Esophagus squamous epithelium (tissue), 5 donors: ENCODE measurements at places on chromosomes 12 and 14.

GRCh38 chr14:99237288-99237687, 34.7 kb downstream of the BCL11B start:
- DNase-seq = no peak

DNA sequence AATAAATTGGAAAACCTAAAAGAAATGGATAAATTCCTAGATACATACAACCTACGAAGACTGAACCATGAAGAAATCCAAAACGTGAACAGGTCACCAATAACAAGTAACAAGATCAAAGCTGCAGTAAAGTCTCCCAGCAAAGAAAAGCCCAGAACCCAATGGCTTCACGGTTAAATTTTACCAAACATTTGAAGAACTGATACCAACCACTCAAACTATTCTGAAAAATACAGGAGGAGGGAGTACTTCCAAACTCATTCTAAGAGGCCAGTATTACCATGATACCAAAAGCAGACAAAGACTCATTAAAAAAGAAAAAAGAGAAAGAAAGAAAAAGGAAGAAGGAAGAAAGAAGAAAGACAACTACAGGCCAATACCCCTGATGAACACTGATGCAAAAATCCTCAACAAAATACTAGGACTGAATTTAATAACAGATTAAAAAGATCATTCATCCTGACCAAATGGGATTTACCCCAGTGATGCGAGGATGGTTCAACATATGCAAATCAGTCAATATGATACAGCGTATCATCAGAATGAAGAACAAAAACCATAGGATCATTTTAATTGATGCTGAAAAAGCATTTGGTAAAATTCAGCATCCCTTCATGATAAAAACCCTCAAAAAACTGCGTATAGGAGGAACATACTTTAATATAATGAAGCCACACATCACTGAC, 26.9 kb upstream of the CCDC88C start:
- no peak for DNase-seq

GRCh38 chr12:124309231-124309630, 14.3 kb downstream of the RFLNA start:
- no peak for DNase-seq

- no peak for DNase-seq
Measured at GRCh38 chr12:52032446-52032803, 18.8 kb upstream of the NR4A1 start.

GRCh38 chr12:33245434-33245833, 194.2 kb downstream of the SYT10 start:
- DNase-seq = no peak

DNA sequence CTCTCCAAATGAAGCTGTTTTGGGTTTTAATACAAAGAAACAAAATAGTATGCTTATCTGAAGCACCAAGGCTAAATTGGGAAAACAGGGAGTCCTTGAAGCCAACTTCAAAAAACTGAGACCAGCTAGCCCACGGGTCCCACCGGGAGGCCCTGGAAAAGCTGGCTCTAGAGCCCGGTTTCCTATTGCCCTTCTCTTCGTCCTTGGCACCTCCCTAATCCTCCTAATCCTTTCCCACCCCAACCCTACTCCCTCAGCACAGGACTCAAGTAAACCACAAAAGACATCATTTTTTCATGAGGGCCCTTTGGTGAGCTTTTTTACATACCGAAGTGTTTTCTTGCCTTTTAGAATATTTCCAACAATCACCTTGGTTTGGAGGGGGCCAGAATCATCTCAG, 11.3 kb downstream of the LRRC74A start:
- DNase-seq = no peak

DNA sequence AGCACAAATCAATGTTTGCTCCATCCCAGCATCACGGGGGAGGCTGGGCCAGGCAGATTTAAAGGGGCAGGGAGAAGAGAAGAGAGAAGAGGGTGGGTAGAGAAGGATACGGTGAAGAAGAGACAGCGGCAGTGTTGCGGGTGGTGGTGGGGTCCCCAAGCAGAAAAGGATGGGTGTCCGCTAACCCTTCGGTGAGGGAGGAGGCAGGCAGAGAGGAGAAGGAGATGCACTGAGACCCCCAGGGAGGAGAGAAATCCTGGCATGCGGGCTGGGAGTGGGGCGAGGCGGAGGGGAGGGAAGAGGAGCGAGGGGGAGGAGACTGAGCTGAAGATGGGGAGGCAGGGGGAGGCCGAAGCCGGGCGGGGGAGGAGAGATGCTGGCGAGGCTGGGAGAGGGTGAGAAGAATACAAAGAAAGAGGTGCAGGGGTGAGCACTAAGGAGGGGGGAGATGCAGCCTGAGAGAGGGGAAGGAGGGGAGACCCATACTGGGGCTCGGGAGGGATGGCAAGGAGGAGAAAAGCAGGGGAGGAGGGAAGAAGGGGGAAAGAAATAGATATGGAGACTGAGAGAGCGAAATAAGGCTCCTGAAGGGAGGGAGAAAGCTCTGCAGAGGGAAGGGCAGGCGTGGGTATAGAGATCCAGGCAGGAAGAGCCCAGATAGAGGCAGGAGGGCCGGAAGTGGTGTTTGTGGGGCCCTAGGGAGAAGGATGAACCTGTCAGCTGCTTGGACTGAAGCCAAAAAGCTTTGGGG, at the start of gene JPH4:
Gene JPH4, minus strand, starts transcription at position 231 of the 751 bp plus-strand sequence. CDS start 1,337 bp downstream, outside the sequence.
- DNase-seq = no peak

- DNase-seq = no peak
Measured at GRCh38 chr12:78128211-78128610, 297.5 kb downstream of the NAV3 start.

- no peak for DNase-seq
Measured at GRCh38 chr14:101233021-101233366, 328.3 kb upstream of the DIO3 start.

DNA sequence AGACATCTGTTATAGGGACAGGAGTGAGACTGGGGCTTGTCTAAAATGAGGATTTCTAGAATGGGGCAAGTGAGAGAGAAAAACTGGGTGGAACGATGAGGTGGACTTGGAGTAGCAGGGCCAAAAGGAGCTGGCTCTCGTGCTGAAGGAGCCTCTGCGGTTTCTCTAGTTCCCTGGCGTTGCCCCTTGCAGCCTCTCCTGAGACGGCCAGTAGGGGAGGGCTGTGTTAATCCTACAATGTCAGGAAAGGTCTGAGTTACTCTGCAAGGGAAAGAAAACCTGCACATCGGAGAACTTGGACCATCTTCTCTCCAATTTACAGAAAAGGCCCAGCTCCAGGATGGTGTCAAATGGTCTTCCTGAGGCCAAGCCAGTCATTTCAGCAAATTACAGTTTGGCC, 963.8 kb upstream of the FLRT2 start:
- DNase-seq = no peak

- no peak for DNase-seq
Measured at GRCh38 chr14:47065326-47065725, 413.7 kb upstream of the RPL10L start.

- DNase-seq = no peak
Measured at GRCh38 chr12:108811411-108812180, 45.8 kb downstream of the SSH1 start.

GRCh38 chr14:75167325-75167724, 9.1 kb downstream of the TMED10 start:
- DNase-seq = no peak

DNA sequence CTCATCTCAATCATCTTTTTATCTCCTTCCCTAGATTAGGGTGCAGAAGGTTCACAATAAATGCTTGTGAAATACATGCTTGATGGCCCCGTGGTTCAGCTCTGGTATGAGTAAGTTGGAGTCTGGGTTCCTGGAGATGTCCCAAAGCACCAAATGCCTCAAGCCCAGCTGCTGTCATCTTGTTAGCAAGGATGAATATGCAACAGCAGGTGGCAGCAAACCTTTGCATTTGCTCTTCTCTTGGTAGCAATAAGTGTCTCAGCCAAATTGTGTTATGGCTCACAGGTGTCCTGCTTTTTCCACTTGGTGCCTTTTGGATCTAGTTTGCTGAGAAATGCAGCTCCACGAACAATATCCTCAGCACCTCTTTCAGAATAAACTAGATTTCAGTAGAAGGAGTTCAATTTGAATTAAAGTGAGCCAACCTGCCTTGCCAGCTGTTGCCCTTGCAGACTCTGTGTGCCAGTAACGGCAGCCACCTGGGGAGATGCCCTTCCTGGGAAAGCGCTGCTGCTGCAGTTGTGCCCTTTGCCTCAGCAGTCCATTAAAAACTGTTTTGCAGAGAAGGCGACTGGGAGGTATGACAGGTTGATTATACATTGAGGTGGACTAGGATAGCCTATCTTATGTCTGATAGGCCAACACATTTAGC, 417.3 kb downstream of the SNAPC1 start:
- DNase-seq = no peak

- no peak for DNase-seq
Measured at GRCh38 chr12:2490831-2491230, 303.9 kb upstream of the FKBP4 start.

DNA sequence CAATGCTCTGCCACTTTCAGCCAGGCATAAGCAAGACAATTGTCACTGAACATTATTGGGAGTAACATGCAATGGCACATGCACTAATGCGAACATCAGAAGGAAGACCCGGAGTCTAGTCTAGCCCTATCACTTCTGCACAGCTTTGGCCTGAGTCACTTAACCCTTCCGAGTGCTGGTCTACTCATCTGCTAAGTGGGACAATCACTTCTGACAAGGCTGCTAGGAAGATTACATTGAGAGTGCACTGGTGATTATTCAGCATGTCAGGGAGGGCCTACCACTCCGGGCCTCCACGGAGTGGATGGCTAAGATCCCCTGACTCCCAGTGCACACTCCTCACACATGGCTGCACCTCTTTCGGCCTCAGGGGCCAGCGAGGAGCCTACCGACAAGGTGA, 240.9 kb downstream of the DPF3 start:
- no peak for DNase-seq

DNA sequence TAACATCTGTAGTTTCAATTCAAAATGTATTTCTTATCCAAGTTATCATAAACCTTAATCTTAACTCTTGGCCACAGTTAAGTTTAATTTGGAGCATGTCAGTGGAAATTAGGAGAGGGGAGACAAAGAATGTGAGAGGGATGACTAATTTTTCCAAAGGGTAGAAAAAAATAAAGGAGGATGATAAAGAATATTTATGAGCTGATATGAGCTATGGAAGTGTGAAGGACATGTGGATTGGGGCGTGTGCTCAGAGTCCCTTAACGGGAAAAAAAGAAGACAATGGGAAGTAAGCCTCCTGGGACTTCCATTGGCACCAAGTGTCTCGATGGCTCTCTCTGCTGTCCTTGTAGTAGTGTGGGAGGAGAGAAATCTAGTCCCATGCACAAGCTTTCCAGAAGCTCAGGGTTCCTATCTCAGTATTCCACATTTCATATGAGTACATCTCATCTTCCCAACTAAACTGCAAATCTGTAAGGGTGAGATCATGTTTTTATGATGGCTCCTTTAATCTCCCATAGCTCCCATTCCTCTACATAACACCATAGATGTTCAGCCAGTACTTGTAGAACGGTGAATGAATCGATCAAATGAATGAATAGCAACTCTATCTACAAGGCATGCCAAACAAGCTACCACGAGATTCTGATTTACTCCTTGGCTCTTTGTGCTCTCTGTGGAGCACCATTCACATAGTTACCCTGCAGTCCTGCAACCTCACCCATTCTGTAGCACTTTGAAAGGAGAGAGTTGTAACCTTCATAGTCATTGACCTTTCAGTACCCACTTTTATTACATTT, 27.4 kb downstream of the BCL2L14 start:
- no peak for DNase-seq

- no peak for DNase-seq
Measured at GRCh38 chr12:49863946-49864797, 21.3 kb upstream of the BCDIN3D start.

- DNase-seq = no peak
Measured at GRCh38 chr12:1425396-1425729, 169.0 kb downstream of the FBXL14 start.
